Stimulated activated CD8-positive, alpha-beta memory T cell treated with anti-CD3 and anti-CD28 coated beads, Interleukin-7, amount 100 ng/mL, for 24 hours (primary cell): ENCODE measurements at places on chromosomes 1 and 21.

- no peak for DNase-seq
Measured at GRCh38 chr1:39103328-39104157, 77.4 kb downstream of the NDUFS5 start.

GRCh38 chr1:210685295-210685650, 356.6 kb downstream of the HHAT start:
- DNase-seq: no peak

GRCh38 chr1:55592122-55592521, 377.0 kb upstream of the USP24 start:
- DNase-seq: no peak

GRCh38 chr1:93395195-93395594, 49.5 kb downstream of the DR1 start:
- no peak for DNase-seq

- no peak for DNase-seq
Measured at GRCh38 chr1:219581766-219582165, 31.1 kb downstream of the ZC3H11B start.

DNA sequence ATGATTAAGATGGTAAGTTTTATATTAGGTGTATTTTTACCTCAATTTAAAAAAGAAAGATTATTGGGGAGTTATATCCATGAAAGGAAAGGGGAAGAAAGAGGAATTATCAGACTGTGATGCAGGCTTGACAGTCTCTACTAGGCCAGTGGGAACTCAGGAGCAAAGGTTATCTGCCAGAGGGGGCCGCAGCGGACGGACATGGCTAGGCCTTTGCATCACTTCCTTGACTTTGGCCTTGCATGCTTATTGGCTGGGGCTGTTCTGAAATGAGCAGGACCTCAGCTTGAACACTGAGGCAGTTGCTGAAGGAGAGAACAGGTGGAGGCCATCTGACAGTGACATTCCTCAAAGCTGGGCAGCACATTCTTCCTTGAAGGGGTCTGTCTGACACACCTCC, 150.9 kb downstream of the CYYR1 start:
- DNase-seq: no peak

- DNase-seq: no peak
Measured at GRCh38 chr1:43238991-43239469, 30.8 kb upstream of the TMEM125 start.

DNA sequence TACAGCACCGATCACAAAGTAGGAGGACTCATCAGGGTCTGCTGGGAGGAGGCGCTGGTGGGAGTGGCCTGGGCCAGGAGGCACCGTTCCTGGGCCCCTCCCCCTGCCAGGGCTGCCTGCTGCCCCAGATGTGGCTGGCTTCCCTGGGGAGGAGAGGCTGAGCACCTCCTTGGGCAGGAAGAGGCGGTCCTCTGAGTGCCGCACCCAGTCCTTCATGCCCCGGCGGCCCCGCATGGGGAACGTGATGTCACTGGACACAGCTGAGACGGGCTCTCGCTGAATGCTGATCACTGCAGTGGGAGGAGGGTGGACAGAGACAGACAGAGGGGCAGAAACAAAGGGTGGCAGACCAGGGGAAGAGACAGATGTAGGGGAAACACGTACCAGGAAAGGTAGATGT, 24.8 kb downstream of the ADGRB2 start:
- DNase-seq: no peak

DNA sequence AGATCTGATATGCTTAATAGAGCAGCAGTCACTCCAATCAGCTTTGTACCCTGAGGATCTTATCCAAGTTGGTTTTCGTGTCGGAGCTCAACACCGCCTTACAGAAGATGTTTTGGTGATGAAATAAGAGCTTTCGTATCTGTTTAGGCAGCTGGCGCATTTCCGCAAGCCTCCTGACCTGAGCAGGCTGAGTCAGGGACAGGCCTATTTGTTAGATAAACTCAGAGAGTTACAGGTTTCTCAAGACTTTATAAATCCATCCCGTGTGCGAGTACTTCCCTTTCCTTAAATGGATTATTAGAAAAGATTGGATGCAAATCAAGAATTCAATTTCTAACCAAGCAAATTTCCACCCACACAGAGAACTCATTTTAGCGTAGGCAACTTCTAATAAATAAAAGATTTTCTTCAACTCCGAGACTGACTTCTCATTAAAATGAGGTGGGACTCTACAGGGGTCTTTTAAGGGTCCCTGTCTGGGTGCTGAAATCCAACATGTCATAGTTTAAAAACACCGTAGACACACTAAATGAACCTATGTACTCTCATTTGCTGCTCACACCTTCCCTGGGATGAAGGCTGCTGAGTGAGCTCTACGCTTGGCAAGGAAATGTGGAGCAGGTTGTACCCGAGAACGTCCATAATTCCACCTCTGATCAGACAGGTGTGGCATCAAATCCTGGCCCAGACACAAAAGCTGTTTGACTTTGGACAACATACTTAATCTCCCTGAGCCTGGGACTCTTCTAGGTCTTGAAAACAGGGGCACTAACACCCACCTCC, 106.9 kb upstream of the F3 start:
- DNase-seq: no peak

GRCh38 chr1:212498283-212499040, 65.7 kb downstream of the NENF start:
- no peak for DNase-seq

DNA sequence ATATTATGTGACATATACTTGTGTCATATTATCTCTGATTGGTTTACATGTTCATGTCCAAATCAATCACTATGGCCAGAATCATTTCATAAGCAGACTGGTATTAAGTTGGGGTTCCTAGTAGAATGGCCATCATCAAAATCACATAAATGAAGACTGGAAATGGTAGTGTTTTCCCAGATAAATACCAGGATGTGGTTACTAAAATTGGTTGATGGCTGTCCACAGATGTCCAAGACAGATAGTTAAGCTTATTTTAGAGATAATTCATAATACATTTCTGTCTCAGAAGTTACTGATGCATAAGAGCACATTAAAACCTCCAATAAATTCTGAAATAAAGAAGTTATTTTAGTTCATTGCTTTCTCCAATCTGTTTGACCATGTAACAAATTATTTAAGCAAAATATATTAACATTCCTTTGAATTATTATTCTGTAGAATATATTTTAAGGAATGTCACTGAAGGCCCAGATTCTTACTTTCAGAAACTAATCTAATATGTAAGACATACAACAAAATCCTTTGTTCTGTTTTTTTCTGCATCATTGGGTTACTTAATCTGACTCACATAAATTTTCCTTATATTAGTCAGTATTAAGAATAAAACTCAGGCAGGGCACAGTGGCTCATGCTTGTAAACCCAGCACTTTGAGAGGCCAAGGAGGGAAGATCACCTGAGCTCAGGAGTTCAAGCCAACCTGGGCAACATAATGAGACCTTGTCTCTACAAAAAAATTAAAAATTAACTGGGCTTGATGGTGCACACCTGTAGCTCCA, 483.9 kb downstream of the PTPRC start:
- no peak for DNase-seq

DNA sequence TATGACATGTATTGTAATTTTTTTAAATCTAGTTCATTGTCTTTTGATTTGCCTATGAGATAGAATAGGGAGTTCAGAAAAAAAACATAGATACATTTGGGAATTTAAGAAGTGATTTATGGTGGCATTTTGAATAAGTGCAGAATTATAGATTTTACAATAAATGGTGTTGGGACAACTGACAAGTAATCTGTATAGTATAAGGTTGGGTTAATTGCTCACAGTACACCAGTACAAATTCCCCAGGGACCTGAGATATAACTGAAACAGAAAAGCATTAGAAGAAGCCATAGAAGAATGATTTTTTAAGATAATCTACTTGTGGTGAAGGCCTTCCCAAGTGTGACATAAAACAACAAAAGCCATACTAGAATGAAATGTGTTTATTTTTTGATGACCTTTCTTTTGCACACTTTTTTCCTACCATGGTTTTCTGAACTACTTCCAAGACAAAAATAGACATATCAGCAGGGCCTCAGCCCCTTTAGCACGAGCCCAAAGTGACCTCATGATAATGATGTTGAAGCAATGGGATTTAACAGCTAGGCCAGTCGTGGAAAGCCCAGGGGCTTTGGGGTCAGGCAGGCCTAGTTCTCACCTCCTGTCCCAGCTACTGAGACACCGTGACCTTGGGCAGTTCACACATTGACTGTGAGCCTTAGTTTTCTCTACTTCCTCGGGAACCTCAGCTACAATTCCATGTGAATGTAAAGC, 87.4 kb downstream of the GREM2 start:
- no peak for DNase-seq

DNA sequence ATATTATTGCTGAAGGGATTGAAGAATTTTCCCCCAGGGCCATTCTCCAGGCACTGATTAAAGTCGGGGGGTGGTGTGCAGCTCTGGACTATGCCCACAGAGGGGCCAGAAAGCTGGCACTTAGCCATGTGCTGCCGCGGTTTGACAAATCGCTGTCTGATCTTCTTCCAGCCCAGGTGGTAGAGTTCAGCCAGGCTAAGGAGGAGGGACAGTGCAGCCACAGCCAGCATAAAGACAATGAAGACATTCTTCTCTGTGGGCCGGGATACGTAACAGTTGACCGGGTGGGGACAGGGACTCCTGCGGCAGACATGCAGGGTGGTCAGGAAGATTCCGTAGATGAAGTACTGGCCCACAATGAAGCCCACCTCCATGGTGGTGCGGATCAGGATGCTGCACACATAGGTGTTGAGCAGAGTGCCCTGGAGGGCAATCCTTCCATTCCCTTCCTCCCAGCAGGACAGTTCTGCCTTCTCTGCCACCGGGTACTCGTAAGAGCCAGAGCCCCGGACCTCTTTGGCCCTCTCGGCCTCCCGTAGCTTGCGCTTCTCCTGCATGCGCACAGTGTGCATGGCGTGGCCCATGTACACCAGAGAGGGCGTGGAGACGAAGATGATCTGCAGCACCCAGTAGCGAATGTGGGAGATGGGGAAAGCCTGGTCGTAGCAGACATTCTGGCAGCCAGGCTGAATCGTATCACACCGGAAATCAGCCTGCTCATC, 1.9 kb downstream of the GJA5 start:
- no peak for DNase-seq

GRCh38 chr1:212630158-212630900, 21.8 kb downstream of the ATF3 start:
- DNase-seq: no peak

- DNase-seq: no peak
Measured at GRCh38 chr1:68217060-68217554, 15.2 kb downstream of the WLS start.

GRCh38 chr1:179178183-179178582, 51.3 kb downstream of the ABL2 start:
- DNase-seq: no peak

- DNase-seq: no peak
Measured at GRCh38 chr21:37278199-37278598, 11.1 kb upstream of the VPS26C start.

DNA sequence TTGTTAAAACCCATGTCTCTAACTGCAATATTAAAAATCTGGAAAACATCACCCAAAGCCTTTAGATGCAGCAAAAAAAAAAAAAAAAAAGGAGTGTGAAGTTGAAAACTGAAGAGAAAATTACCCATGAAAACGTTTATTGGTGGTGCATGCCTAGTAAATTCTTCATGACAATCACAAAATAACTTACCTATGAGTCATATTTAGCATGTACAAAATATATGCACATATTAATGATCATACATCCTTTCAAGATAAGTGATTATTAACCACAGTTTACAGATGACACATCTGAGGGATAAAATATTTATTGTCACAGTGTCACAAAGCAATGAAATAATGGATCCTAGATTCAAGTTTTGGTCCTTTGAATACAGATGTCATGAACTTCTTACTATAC, 505.2 kb upstream of the NR5A2 start:
- DNase-seq: no peak

DNA sequence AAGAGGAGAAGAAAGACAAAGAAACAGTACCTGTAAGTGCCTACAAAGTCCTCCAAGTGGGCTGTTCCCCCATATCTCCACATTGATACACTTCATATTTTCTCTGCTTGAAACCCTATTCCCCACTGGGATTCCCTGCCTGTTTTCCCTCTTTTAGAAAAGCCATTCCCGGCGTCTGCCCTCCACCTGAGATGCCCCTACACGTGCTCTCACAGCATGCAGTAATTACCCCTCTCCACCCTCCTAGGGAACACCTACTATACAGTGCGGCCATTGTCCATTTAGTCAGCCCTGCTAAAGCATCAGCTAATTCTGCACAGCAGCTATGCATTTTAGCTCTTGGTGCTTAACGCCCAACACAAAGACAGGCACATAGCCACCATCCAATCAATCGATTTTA, 135.7 kb upstream of the TIAM1 start:
- no peak for DNase-seq

- no peak for DNase-seq
Measured at GRCh38 chr1:166089804-166090203, 77.0 kb downstream of the FAM78B start.

DNA sequence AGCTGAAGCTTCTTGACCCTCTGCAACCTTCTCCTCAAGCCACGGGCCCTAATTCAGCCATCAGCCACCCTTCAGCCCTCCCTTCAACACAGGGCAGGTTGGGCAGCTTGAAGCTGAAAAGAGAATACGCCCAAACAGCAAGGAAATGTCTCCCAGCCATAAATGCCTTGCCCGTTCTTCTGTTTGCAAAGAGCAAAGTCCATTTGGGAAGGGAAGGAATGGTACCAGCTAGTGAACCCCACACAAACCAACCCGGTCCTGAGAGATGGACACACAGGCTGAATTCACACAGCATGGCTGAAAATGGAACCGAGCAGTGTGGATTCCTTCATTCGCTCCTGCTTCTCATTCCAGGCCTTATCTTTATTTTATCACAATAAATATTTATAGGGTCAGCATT, 11.5 kb downstream of the PLEKHA6 start:
- no peak for DNase-seq

DNA sequence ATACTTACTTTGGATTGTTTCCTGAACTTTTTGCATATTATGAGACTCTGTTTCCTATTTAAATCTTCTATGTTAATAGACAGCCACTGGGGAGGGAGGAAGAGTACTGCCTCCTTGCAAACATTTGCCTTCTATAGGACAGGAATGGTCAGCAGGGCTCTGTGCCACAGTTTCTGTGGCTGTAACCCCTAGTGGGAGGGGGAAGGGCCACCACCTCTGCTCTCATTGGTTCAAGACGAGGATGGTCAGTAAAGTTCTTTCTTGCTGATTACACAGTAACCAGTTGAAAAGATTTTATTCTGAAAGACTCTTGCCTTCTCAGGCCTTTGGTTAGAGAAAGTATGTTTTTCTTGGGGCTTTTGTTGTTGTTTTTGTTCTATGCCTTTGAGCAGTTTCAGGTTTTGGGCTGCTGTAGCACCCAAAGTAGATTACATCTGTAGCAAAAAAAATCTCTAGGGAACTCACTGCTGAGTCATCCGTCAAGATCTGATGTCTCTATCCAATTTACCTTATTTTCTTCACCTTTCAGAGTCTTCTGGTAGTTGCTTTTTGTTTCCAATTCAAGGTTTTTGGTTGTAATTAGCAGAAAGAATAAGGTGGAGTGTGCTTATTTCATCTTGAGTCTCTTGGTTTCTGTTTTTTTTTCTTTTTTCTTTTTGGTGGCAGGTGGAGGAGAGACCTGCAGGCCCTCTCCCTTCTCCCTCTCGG, 23.1 kb downstream of the SLC35A3 start:
- DNase-seq: no peak

GRCh38 chr1:219913005-219913770, 15.2 kb downstream of the SLC30A10 start:
- DNase-seq: no peak

GRCh38 chr1:14713077-14713476, 114.6 kb downstream of the KAZN start:
- DNase-seq: no peak
